ENCODE measurements at places on chromosomes 3 and 15.

DNA sequence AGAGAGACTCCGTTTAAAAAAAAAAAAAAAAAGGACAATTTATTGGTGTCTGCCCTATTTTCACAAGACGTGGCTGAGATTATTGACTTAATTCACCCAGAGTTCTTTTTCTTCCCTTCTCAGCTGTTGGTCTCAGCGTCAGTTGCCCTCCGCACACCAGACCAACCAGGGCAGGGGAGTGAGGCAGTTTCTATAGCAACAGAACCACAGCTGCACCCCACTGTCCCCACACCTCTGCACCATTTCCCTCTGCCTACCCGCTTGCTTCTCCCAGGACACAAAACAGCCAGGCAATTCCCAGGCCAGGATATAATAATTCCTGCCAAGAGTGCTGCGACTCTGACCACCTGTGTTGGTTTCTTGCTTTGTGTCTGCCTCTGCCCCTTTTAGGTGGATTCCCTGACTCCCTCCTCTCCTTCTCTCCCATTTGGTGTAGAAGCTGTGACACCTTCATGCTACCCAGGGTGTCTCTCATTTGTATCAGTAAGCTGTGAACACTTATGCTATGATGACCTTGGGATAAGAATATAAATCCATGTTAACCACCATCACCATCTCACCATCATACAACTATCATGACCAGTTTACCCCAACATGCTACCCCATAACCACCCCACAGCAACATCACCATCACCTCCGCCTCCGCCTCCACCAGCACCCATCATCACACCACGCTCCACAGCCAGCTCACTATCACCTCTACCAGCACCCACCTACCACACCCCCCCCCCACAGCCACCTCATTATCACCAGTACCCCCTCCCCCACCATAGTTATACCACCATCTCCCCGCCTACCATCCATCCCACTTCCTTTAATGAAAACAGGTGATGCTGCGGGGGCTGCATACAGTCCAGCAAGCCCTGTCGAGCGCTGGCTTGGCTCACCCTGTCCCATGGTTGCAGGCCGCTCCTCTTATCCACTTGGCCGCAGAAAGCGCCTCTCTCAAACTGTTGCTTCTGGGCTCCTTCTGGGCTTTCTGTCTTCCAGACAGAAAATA lies 589 bp downstream of the EPB42 start:
- DNase-seq: no peak

- no peak for DNase-seq
Observed at GRCh38 chr15:36161771-36162212, 417.6 kb upstream of the CDIN1 start.

DNA sequence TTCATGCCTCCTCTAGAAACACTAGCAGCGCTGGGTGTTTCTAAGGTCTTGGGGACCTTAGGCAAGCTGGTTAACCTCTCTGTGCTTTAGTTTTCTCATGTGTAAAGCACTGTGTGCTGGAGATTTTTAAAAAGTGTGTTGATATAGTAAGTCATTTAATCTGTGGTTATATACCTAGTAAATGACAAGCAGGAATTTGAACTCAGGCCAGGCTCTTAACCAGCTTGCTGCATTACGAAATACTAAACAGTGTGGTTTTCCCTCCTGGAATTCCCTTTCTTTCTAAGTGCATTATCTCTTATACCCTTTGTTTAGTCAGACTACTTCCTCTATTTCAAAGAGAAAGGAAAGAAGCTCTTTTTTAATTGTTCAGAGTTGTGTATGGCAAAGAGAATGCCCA lies 26.5 kb downstream of the NEO1 start:
- no peak for DNase-seq

DNA sequence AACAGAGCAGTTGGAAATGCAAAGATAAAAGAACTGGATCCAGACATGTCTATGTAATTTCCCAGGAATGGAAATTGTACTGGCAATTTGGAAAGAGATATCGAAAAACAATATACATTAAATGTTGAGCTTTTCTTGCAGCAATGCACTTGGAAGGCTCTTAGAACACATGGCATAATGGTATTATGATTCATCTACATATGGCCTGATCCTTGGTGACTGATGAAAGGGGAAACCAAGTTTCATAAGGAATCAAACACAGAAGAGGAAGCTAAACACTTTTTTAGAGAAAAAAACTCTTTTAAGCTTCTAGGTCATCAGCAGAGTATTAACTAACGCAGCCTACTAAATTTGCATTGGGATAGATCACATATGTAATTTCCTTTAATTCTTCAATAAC lies 12.4 kb upstream of the GREM1 start:
- no peak for DNase-seq

- no peak for DNase-seq
Observed at GRCh38 chr3:110165370-110165743, 828.0 kb upstream of the DPPA4 start.
